ENCODE measurements at places on chromosomes 1 and 21.

DNA sequence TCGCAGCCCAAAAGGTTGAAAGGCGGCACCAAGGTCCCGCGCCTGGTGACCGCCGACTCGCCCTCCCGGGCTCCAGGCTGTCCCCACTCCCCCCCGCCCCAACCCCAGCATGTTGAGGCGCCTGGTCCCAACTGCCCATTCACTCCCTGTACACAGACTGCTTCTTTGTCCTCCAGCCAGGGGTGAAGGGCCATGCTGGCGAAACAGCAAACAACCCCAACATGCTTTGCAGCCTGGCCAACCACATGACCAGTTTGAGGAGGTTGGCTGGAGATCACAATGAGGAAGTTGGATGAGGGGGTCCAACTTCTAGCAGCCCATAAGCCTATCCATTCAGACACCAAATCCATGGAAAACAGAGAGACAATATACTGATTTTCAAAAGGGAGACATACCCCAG, 13.5 kb downstream of the PDE9A start:
- no peak for DNase-seq

DNA sequence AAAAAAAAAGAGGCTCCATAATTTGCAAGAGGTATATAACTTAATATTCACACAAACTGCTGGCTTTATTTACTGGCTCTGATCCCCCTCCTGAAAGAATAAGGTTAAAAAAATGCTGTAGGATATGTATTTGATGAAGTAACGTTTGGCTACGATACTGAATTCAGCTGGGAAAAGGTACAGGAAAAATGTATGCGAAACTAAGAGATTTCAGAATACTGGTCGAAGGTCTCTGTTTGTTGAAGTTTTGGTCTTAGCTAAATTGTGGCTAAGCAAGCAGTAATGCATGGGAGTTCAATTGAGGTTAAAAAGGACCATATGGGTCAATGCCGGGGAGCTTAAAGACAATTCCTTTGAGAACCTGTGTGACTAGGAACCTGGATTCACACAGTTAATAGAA, 355.5 kb upstream of the NCAM2 start:
- no peak for DNase-seq

GRCh38 chr1:207058878-207059867, 6.1 kb downstream of the PFKFB2 start:
- DNase-seq = no peak

GRCh38 chr1:9263276-9263855, 28.8 kb downstream of the H6PD start:
- no peak for DNase-seq

- no peak for DNase-seq
These were observed 5.8 kb upstream of the WNT3A start for GRCh38 chr1:228000836-228001563.
